ENCODE measurements at places on chromosomes 3 and 15.

DNA sequence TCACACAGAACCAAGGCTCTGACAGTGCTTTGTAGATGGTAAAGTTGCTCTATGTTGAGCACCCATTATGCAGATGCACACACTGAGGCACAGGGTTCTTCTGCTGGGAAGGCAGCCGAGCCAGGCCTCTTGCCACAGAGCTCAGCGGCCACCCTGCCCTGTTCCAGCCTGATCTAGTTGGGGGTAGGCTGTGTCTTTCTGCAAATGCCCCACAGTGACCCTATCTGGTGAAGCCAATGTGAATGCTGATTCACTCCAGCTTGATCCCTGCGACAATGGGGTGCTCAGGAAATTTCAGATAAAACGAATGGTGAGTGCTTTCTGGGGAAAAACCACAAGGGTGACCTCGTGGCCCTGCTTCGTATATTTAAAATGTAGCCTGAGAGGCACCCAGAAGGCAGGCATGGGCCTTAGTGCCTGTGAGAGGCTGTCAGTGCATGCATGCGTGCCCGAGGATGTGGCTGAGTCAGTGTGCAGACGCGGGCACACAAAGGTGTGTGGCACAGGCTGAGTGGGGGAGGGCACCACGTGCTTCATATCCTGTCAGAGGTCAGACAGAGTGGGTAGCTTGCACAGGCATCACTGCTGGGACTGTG, 85.7 kb downstream of the ATP2B2 start:
- DNase-seq: peak; percentile 53

GRCh38 chr3:29628795-29629194, 347.9 kb downstream of the RBMS3 start:
- no peak for DNase-seq

DNA sequence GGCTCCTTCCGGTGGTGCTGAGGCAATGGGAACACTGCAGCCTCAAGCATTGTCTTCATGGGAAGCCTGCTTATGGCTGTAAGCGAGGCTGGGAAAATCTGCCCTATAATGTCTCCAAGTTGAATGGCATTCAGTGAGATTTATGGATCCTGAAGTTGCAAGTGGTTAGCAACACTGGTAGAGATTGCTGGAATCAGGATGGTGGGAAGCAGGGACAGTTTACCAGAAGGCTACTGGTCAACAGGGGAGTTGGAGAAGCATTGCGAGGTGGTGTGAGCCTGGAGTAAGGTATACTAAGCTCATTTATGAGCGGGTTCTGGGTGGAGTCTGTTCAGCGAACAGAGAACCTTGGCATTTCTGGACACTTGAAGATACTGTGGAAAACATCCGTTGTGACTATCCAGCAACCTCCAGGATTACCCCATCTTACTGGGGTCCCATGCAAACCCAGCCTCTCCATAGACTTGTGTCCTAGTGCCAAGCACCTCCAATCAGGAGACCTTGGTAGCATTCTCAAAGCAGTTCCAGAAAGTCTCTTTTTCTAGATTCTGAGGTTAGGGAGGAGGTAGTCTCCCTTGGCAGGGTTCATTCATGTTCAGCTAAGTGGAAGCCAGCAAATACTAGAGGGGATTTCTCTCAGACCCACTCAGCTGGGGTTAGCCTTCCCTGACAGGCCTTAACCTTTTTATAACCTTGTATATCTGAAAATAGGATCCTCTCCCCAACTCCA, 7.3 kb downstream of the RPSA start:
- no peak for DNase-seq

GRCh38 chr3:74387111-74387735, 227.2 kb downstream of the CNTN3 start:
- no peak for DNase-seq
